ENCODE measurements at places on chromosomes 16 and 17. TPM values are rescaled to one million over a fixed set of nuclear protein-coding genes. Genes with fewer than 3 reads are reported as not detected.
A peak's percentile ranks its signal among the peaks of the same experiment; 100 is the strongest.

- DNase-seq: no peak
These were observed 4.4 kb downstream of the EPN3 start for GRCh38 chr17:50536683-50537646.

GRCh38 chr17:82120148-82120547, 22.1 kb upstream of the FASN start:
- DNase-seq: peak; percentile 39

DNA sequence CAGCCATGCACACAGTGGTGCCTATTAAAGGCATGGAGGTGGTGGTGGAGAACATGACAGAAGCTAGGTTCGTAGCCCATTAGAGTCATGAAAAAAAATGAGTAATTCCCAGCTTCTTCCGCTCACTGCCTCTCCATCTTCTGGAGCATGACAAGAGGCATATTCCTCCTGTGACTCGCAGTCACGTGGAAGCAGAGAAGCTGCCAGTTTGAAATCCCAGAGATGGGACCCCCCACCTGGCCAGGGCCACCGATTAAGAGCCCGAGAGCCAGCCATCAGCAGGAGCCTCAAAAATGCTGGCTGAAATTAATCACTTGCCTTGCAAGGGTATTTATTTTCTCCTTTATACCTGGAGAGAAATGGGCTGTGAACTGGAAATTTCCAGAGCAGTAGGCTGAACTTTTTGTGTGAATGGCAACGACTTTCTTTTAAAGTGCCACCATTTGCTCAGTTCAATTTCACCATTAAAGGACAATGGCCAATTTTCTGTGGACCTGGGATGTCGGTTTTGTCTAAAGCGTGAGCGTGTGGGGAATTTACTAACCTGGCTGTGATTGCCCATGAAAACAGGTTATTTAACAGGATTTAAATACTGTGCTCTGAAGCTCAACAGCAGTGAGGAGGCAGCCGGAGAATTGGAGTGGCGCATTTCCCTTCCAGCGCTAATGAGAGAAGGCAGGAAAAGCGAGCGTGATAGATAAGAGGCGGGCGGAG, 189.7 kb upstream of the SDK2 start:
- no peak for DNase-seq

Gene NAGS
- polyA plus RNA-seq: 1.3 TPM

GRCh38 chr17:45129426-45129939, 2.8 kb downstream of the PLCD3 start:
- DNase-seq: no peak

- no peak for DNase-seq
These were observed 73.0 kb upstream of the IRX3 start for GRCh38 chr16:54359555-54359954.

- no peak for DNase-seq
These were observed 48.6 kb downstream of the SLC39A11 start for GRCh38 chr17:73043686-73044581.

- DNase-seq: no peak
These were observed 504 bp downstream of the ERBB2 start for GRCh38 chr17:39700148-39700987.
